Stimulated activated naive B cell treated with anti-CD40 and anti-IgM and Interleukin-4, amounts not matched to agents 10 μg/mL and 1 μg/mL and 100 μg/mL, for 72 hours (primary cell): ENCODE measurements at places on chromosomes 4 and X.

- H3K4me1 ChIP-seq, result peaks cover 72% of the 10 kb centered on the region
- H3K27me3 ChIP-seq, result no peaks in the 10 kb centered on the region
- H3K4me3 ChIP-seq, result no peak overlapping the region
- no peak for DNase-seq
Measured at GRCh38 chr4:140808256-140808655, 52.1 kb upstream of the TBC1D9 start.

- no peak overlapping the region for H3K27ac ChIP-seq
- no peaks in the 10 kb centered on the region for H3K36me3 ChIP-seq
- H3K27me3 ChIP-seq, result no peaks in the 10 kb centered on the region
- H3K4me3 ChIP-seq, result no peak overlapping the region
Measured at GRCh38 chrX:80293354-80293753, 126.9 kb upstream of the TENT5D start.

DNA sequence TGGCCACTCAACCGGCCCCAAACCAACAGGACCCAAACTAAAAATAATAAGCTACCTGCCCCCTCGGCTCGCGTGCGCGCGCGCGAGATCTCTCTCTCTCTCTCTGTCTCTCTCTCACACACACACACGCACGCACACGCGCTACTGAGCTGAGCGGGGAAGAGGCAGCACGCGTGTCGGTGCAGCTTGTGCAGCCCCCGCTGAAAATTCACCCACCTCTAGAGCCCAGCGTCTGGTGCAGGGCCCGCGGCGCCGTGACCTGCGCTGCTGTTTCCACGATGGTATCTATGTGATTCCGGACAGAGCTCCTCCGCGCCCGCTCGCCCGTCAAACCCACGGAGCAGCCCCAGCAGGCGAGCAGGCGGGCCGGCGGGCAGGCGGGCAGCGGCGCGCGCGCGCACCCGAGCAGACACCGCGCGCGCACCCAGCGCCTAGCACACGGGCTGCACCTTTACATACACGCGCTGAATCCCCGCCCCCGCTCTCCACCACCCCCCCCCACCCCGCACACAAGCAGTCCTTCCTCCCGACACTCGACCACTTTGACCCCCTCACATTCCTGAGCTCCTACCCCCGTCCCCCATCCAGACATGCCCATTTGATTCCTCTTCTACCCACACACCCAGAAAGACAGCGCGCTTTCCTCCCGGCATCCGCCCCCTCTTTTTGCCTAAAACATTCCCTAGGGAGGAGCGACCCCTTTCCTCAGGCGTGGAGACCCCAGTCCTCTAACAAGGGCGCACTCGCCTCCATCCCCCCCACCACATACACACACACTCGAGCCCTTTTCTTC lies 1.0 kb downstream of the SLITRK4 start:
- H3K36me3 ChIP-seq, result peaks cover 2% of the 10 kb centered on the region
- H3K4me1 ChIP-seq, result no peaks in the 10 kb centered on the region
- no peak overlapping the region for H3K27ac ChIP-seq
- DNase-seq, result no peak

- no peaks in the 10 kb centered on the region for H3K4me1 ChIP-seq
- no peak overlapping the region for H3K4me3 ChIP-seq
- no peaks in the 10 kb centered on the region for H3K27me3 ChIP-seq
- no peaks in the 10 kb centered on the region for H3K36me3 ChIP-seq
- H3K27ac ChIP-seq, result no peak overlapping the region
Measured at GRCh38 chr4:58515226-58515625, 1405.0 kb upstream of the IGFBP7 start.

GRCh38 chr4:89860971-89861370 lies 24.0 kb upstream of the SNCA start:
- H3K27ac ChIP-seq, result no peak overlapping the region
- no peaks in the 10 kb centered on the region for H3K4me1 ChIP-seq
- H3K36me3 ChIP-seq, result no peaks in the 10 kb centered on the region
- H3K27me3 ChIP-seq, result no peaks in the 10 kb centered on the region
- no peak for DNase-seq

GRCh38 chr4:33306131-33306530 lies 2586.0 kb downstream of the PCDH7 start:
- H3K4me1 ChIP-seq, result no peaks in the 10 kb centered on the region
- H3K27ac ChIP-seq, result no peak overlapping the region
- H3K4me3 ChIP-seq, result no peak overlapping the region
- H3K27me3 ChIP-seq, result no peaks in the 10 kb centered on the region

DNA sequence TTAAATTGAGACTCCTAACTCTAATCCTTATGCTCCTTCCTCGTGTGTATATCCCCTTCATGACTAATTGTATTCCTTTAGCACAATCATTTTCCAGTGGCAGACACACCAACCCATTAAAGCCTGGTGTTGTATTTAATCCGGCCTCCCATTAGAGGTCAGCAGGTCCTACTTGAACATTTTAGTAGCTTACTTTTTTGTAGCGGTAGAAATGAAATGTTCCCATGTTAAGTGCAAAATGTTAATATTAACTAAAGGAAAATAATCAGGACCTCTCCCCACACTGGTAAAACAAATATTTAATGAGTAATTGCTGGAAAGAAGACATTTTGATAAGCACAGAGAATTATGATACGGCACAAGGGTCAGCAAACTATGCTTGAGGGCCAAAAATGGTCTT lies 3.4 kb downstream of the RAB33B start:
- no peaks in the 10 kb centered on the region for H3K27me3 ChIP-seq
- no peak for DNase-seq
- peaks cover 71% of the 10 kb centered on the region for H3K4me1 ChIP-seq
- H3K36me3 ChIP-seq, result peaks cover 21% of the 10 kb centered on the region
- H3K4me3 ChIP-seq, result no peak overlapping the region

DNA sequence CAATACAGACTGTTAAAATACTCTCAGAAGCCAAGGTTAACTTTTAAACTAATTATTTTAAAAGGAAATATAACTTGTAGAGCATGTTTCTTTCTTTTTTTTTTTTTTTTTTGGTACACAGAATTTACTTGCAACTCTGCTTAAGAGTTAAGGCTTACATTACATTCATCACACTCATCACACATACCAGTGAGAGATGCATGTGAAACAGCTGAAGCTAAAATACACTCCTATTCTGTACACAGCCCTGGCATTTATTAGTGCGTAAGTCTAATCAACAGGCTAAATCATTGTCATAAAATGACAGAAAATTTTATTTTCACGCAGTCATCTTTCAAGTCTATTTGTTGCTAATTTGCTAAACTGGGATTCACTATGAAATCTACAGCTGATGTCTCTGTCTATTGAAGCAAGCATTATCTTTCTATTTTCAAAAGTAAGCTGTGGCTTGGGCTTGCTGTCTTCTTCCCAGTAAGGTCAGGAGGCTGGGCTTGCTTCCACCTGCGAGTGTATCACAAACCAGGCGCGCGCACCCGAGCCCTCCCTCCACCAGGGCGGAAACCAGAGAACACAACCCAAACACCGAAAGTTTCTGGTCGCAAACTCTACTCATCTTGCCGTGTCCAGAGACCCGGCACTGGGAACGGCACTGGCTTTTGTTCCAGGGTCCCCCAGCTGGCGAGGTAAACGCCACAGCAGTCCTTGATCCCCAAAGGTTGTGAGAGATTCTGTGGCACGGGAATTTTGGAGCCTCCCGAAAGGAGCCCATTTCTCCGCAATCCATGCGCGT lies 3.9 kb downstream of the MAML3 start:
- H3K27me3 ChIP-seq, result no peaks in the 10 kb centered on the region
- H3K4me1 ChIP-seq, result peaks cover 7% of the 10 kb centered on the region
- no peaks in the 10 kb centered on the region for H3K36me3 ChIP-seq
